ENCODE measurements at places on chromosomes 11 and 22. TPM values are rescaled to one million over a fixed set of nuclear protein-coding genes. Genes with fewer than 3 reads are reported as not detected.

The HEPN1 gene
- not detected for total RNA-seq

The SESN3 gene
- total RNA-seq: 63.4 TPM

The USP2 gene
- total RNA-seq: 0.35 TPM

The MOGAT2 gene
- total RNA-seq: not detected

- no peak for DNase-seq
Measured at GRCh38 chr22:50610581-50610980, 10.0 kb downstream of the MAPK8IP2 start.

DNA sequence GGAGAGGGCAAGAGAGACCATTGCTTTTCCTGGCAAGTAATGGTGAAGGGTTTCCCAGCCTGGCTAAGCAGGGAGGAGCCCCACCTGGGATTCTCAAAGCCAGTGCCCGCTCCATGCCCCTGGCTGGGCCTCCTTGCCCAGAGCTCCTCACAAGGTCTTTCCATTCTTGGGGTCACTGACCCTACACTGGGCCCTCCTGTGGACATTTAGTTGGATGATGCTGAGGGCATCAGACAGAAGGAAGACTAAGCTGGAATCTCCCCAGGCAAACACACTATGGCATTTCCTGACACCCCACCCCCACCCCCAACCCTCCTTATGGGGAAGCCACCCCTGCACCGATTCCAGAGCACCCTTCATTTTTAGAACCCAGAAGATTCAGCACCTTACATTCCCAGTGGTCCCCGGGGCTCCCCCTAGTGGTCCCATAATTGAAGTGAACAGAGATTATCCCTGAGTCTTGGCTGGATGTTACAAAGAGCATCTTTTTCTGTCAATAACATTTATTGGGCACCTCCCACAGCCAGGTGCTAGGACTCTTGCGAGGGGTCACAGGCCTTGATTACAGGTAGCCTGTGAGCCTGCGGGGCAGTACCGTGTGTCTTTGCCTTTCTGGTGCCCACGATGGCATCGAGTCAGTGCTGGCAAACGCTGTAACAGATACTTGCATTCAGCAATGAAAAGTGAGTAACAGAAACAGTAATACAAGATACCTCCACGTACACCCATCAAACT is 548.5 kb downstream of the BUD13 start:
- peak; percentile 80 for DNase-seq

The MS4A6E gene
- total RNA-seq: not detected

GRCh38 chr11:6354651-6355485 is 34.6 kb upstream of the CAVIN3 start:
- DNase-seq: no peak

The APOA5 gene
- total RNA-seq: not detected

The PLAAT3 gene
- 3.1 TPM for total RNA-seq

The MUC2 gene
- total RNA-seq: not detected

DNA sequence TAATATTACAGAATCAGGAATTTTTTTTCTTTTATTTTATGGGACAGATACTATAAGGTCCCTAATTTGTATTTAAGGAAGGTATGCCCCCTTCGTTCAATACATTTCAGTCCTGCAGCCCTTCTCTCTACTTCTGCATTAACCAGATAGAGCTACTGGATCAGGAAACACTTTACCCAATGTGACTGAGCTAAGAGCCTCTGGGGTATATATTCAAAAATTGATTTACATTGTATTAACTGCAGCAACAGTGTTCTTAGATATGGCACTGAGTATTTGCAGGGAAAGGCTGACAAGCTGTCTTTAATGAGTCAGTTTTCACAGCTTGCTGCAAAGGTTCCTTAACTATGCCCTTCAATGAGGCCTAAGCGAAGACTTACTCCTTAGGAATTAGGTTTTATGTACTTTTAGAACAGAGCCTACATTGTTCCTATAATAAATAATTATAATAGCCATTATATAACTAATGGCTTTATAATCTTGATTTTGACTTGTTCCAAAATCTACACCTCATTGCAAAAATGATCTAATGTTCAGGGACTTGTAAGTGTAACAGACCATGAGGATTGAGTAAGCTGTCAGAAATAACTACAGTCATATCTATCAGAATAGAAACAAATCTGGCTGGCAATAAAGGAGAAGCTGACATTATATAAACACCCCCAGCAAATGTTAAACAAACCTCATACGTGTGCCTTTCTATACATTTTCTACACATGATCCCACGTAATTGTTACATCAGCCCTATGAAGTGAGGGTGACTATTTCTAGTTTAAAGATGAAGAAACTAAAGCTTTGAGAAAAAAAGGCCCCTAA is 55.0 kb downstream of the DDI1 start:
- no peak for DNase-seq

Data from activated CD4-positive, alpha-beta T cell treated with anti-CD3 and anti-CD28 coated beads, Interleukin-2, amount 10 ng/mL, durations not matched to agents 24 days and 14 days (primary cell).